Germinal center (tissue), 1 donor: ENCODE measurements at places on chromosomes 4 and X.

- DNase-seq: no peak
Measured at GRCh38 chrX:142312591-142312990, 107.5 kb upstream of the MAGEC2 start.

DNA sequence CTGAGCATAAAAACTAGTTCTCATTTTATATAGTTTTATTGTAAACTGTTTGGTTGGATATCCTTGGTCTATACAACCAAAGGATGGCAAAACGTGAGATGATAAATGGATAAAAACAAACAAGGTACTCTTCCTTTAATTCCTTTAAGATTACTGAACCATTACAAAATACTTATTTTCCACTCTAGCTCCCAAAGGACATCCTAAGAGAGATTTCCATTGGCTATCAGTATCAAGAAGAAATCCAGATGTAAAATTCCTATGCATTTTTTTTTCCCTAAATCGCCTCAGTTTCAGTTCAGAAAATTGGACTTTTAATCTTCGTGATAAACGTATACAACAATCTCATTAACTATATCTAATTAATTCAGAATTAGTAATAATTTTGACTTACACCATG lies 2.3 kb downstream of the FBXL5 start:
- no peak for DNase-seq

DNA sequence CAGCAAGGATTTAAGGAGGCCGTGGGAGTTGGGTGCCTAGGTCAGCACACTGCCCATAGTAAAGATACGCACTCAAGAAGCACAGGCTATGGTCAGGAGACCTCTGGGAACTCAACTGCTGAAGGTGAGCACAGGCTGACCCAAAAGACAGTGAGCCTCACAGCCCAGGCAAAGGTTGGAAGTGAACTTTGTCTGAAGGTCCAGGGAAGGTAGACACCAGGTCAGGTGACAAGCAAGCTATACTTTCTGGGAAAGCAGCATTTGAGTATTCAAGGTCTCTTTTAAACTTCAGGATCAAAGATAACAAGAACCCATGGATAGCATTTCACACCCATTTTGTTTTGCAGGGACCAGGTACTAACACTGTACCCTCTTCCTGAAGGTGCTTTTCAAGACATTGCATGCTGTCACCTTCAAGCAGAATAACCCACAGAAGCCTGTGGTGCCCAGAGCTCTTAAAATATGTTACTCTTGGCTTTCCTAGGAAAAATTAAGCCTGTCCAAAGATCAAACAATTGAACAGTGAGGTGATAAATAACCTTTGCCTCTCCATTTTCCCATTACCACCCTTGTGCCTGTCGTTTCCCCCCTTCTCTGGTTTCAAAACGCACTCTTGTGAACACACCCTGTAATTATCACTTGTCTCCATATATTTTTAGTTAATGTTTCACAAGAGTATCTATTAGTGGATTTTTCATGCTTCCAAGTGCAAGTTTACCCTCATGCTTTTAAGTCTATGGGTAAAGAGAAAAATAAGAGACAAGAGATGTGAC lies 3.4 kb upstream of the S100G start:
- DNase-seq: no peak

DNA sequence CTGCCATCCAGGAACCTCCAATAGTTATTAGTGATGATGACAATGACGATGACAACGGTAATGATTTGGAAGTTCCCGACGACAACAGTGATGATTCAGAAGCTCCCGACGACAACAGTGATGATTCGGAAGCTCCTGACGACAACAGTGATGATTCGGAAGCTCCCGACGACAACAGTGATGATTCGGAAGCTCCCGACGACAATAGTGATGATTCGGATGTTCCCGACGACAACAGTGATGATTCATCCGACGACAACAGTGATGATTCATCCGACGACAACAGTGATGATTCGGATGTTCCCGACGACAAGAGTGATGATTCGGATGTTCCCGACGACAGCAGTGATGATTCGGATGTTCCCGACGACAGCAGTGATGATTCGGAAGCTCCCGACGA lies 14.7 kb downstream of the CXCR3 start:
- DNase-seq: no peak

GRCh38 chr4:136465691-136466090 lies 1066.6 kb downstream of the PCDH18 start:
- DNase-seq: no peak

GRCh38 chr4:143017210-143017609 lies 167.5 kb upstream of the USP38 start:
- no peak for DNase-seq

DNA sequence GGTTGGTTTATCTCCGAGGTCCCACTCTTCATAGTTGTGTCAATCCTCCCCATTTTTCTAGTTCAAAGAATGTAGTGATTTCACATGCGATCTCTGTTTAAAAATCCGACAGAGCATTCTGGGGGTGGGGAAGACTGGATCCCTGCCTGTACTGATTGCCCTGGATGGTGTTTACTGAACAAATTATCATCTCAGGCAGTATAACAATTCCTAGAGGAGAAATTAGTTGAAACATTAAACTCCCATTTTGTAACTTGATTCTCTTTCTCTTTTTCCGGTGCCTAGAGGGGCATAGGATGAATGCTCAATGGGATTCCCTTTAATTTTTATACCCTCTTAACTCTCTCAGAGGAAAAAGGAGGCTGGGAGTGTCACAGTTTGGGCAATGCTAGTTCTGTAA lies 10.0 kb upstream of the CWH43 start:
- no peak for DNase-seq

DNA sequence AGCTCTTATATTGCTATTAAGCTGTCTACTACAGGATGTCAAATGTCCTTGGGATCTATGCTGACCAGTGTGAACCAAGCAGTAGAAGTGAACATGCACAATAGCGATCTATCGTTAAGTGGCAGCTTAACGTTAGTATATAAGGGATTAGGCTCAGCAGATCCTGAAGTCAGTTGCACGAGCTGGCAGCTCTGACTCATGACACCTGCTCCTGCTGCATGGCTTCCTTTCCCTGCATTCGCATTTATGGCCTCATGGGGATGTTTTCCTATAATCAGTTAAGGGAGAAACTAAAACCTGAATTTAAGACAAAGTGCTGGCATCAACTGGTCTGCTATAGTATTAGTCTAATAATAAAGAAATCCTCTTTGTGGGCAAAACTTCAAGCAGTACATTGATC lies 12.7 kb upstream of the MCUB start:
- DNase-seq: no peak

DNA sequence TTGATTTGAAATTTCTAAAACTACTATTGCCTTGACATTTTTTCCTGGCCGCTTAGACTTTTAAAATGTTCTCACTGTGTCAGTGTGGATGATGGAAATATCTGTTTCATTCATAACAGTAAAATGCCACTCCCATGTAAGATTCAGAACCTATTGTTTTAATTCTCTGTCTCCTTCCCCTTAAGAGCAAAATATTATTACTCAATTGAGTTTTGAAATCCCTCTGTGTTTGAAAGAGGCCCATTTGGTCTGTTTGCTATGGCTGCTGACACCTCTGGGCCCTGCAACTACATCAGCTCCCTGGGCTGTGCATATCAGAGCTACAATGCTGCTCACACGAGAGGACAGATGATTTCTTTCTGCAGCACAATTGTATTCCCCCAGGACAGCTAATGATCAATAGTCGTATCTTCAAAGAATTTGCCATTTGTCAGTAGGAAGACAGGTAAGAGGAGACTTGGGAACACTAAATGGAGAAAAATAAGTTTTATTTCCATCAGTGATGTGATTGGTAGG lies 388.0 kb upstream of the GALNT7 start:
- DNase-seq: no peak

DNA sequence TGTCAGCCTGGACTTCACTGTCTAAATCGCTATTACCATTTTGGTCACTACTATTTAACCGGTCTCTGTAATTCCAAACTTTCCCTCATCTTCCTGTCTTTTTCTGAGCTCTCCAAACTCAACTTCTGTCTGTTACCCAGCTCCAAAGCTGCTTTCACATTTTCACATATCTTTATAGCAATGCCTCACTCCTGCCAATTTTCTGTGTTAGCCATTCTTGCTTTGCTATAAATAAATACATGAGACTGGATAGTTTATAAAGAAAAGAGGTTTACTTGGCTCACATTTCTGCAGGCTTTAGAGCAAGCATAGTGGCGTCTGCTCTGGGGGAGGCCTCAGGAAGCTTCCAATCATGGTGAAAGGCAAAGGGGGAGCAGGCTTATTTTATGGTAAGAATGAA lies 368.3 kb upstream of the GNPDA2 start:
- no peak for DNase-seq

DNA sequence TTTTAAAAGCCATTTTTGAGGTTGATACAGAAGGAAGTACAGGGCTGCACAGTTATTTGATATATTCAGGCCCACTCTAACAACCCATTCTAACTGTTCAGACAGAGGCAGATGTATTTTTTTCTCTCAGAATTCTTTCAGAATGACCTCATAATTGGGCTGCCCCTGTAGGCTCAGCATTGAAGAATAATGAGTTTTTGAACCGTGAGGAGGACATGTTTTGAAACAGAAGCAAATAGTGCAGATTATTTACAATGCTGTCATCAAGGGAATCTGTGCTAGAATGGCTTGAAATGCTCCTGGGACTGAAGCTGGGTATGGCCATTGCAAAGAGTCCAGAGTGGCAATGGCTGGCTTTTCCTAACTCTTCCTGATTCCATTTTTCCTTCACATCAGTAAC lies 158.1 kb downstream of the SOX3 start:
- no peak for DNase-seq

GRCh38 chrX:154979629-154980028 lies 42.9 kb downstream of the F8 start:
- DNase-seq: no peak

GRCh38 chr4:112005027-112005426 lies 140.2 kb upstream of the FAM241A start:
- no peak for DNase-seq

DNA sequence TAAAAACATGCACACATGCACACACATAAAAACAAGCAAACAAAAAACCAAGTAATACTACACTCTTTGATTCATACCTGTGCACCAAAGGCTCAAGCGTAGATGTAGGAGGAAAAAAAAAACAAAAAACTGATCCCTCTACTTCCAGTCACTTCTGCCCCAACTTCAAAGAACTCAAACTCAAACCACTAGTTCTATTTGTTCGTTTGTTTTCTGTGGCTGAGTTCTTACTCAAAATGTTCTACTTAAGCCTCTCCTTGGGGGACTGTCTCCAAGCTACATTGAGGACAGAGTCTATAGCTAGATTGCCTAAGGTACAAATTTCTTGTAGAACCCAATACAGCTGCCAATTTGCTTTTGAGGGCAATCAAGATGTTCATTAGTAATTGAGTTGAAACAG lies 171.0 kb upstream of the ATOH1 start:
- DNase-seq: no peak

DNA sequence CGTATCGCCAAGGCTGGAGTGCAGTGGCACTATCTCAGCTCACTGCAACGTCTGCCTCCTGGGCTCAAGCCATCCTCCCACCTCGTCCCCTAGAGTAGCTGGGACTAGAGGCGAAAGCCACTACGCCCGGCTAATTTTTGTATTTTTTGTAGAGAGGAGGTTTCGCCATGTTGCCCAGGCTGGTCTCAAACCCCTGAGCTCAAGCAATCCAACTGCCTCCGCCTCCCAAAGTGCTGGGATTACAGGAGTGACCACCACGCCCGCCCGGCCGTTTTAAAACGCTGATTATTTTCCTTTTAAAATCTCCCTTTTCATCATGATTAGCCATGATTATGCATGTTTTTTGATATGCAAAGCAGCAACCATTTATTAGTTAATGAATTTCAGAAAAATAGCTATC lies 2.2 kb downstream of the N4BP2 start:
- no peak for DNase-seq

- peak; percentile 30 for DNase-seq
Measured at GRCh38 chr4:15891312-15891711, 47.2 kb downstream of the FGFBP1 start.
